Amygdala (tissue), 56 donors: ENCODE measurements at places on chromosomes 5 and 9.
A peak's percentile ranks its signal among the peaks of the same experiment; 100 is the strongest.

- DNase-seq: no peak
These were observed 360.8 kb upstream of the PANK3 start for GRCh38 chr5:168939887-168940544.

- no peak for DNase-seq
These were observed 928.3 kb downstream of the NR2F1-AS1 start for GRCh38 chr5:92652756-92653155.

DNA sequence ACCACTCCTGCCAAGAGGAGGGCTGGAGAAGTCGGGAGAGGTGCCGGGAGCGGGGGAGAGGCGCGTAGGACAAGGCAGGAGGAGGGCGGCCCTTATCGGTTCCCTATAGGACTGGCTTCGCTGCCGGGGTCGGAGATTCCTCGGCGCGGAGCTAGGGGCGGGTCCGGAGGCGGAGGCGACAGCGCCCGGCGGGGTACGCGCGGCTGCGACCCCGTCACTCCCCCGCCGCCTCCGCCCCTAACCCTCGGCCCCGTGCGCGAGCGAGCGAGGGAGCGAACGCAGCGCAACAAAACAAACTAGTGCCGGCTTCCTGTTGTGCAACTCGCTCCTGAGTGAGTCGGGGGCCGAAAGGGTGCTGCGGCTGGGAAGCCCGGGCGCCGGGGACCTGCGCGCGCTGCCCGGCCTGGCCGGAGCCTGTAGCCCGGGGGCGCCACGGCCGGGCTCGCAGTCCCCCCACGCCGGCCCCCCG is 2.0 kb downstream of the GLIS3 start:
- no peak for DNase-seq

- DNase-seq: no peak
These were observed 1.5 kb upstream of the MARCHF3 start for GRCh38 chr5:127031863-127032232.

DNA sequence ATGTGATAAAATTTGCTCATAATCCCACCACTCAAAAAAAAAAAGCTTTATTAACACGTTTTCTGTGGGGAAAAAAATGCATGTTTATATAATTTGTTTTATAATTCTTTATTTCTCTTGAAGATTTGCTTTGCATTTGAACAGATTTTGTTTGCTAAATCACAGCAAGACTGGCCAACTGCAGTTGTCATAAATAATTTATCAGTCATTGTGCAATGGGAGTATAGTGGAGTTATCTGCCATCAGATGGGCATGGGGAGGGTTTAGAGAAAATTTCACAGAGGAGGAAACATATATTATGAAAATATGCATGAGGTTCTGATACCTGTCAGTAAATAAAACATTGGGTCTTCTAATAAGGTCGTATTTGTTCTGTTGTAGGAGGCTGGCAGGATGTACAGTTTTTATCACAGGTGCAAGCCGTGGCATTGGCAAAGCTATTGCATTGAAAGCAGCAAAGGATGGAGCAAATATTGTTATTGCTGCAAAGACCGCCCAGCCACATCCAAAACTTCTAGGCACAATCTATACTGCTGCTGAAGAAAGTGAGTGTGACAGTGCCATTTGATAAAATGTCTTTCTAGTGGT is 23.8 kb downstream of the HSDL2 start:
- DNase-seq: no peak

GRCh38 chr5:53008751-53009150 is 19.6 kb downstream of the ITGA2 start:
- no peak for DNase-seq

GRCh38 chr5:174145821-174146220 is 100.3 kb downstream of the NSG2 start:
- peak; percentile 87 for DNase-seq

DNA sequence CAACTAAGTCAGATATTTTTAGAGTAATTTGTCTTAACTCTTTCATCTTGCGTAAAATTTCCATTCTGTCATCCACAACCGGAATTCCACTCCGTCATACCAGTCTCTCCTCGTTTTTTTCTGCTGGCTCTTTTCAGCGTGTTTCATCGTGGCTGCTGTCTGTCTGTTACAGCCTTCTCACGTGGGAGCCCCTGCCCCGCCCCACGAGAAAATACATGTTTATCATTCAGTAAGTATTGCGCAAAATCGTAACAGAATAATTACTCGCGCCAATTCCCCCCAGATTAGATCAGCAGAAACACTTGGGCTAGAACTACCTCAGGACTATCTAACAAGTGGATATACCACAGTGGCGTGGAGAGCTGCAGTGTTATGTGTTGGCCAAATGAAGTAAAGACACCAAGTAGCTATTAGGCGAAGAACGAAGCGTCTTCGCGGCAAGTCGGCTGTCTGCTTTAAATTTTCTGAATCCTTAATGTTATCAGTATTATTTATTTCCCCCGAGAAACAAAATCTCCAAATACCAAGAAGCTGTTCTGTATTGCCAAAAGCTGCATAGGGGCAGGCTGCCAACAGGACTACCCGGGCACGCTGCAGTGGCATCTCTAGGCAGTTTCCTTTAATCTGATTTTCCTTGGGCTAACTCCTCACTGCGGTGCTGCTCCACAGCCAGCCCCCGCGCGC is 566 bp upstream of the FOCAD start:
- DNase-seq: peak; percentile 40

GRCh38 chr5:176530983-176531901 is 6.0 kb downstream of the RNF44 start:
- DNase-seq: peak; percentile 71

DNA sequence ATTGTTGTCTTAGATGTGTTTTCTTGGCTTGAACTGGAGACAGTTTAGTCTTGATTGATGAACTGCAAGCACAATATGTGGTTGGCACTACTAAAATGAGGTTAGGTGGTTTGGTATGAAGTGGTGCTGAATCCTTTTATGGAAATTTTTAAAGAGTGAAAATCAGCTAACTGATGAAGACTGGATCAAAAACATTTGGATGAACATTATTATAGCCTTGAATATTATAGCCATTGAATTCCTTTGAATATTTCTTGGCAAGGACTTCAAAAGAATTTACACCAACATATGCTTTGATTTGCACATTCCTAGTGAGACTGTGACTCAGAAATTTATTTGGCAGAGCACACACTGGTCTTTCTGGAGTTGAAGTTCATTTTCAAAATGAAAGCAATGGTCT is 318.3 kb downstream of the CHSY3 start:
- no peak for DNase-seq

GRCh38 chr5:26326153-26326759 is 712.1 kb downstream of the CDH9 start:
- DNase-seq: no peak

DNA sequence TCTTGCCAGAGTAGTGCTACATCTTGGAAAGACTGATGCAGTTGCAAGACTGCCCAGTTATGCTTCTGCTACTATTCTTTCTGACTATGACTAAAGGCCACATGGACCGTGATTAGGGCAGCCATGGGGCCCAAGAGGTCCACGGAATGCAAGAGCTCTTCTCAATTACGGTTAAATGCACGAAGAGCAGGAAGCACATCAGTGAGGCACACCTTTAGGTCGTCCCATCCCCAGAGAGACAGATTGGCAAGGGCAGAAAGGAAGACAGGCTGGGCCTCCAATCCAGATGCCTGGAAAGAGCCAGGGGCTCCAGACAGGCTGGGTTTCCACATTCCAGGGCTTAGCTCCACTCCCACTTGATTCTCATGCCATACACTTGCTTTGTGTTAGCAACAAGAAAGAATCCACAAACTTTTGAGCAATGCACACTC is 132.3 kb upstream of the SLIT3 start:
- DNase-seq: no peak

DNA sequence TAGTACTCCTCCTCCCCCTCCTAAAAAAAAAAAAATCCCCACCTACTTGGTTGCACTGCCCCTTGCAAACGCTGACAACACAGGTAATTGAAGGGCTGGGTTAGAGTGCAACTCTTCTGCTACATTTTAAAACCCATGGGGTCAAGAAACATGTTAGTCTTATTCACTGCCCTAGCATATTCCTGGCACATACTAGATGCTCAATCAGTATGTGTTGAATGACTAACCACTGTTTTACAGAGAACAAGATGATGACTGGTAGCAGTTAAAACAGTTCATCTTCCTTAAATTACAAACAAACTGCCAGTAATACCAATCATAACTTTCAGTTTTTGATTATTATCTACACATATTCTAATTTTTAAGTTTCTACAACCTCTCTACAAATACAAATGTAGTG is 124.4 kb downstream of the NFIB start:
- no peak for DNase-seq

- no peak for DNase-seq
These were observed 400.7 kb downstream of the ZSWIM6 start for GRCh38 chr5:61732796-61733195.

- DNase-seq: no peak
These were observed 74.8 kb downstream of the CDK5RAP2 start for GRCh38 chr9:120505186-120505585.

DNA sequence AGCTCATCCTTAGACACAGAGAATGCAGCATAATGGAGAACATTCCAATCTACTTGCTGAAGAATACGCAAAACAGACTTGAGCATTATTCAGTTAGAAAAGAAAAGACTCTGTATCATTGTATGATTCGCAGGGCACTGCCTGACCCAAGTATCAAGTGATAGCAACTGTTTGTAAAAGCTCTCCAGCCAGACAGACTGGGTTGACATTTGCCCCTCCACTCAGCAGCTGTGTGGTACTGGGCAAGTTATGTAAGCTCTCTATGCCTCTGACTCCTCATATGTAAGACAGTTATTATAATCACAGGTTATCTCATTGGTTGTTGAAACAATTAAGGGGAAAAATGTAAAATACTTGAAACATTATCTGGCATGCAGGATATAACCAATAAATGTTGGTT is 505.0 kb downstream of the ELAVL2 start:
- DNase-seq: no peak

- DNase-seq: no peak
These were observed 18.6 kb upstream of the TMEM174 start for GRCh38 chr5:73154208-73155006.

- DNase-seq: no peak
These were observed 203.6 kb downstream of the PIK3R1 start for GRCh38 chr5:68419081-68419636.

GRCh38 chr9:117414220-117414905 is 494 bp downstream of the ASTN2 start:
- peak; percentile 31 for DNase-seq

- DNase-seq: no peak
These were observed 32.8 kb downstream of the VPS13A start for GRCh38 chr9:77210116-77210515.

GRCh38 chr5:75460532-75460931 is 50.9 kb downstream of the CERT1 start:
- DNase-seq: no peak

DNA sequence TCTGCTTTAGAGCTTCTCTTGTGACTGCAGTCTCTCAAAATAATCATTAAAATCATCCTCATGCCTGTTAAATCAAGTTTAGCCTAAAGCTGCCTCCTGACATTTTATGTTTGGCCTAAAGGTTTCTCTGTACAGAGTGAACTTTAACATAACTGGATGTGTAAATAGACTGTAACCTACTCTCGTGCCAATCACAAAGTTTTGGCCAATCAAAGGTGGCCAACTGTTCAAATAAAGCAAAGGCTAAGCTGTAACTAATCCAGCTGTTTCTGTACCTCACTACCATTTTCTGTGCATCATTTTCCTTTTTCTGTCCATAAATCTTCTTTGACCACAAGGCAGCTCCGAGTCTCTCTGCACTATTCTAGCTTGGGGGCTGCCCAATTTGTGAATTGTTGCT is 86.2 kb downstream of the GCNT1 start:
- DNase-seq: no peak

- no peak for DNase-seq
These were observed 109.0 kb downstream of the ATP10B start for GRCh38 chr5:160743027-160743426.

- DNase-seq: no peak
These were observed 145.1 kb upstream of the PHYKPL start for GRCh38 chr5:178377583-178378270.

- no peak for DNase-seq
These were observed 813.8 kb upstream of the DMAC1 start for GRCh38 chr9:8613346-8613825.

GRCh38 chr9:83066771-83067170 is 3.8 kb upstream of the RASEF start:
- DNase-seq: no peak

GRCh38 chr5:108581026-108581425 is 166.7 kb upstream of the FER start:
- DNase-seq: no peak

DNA sequence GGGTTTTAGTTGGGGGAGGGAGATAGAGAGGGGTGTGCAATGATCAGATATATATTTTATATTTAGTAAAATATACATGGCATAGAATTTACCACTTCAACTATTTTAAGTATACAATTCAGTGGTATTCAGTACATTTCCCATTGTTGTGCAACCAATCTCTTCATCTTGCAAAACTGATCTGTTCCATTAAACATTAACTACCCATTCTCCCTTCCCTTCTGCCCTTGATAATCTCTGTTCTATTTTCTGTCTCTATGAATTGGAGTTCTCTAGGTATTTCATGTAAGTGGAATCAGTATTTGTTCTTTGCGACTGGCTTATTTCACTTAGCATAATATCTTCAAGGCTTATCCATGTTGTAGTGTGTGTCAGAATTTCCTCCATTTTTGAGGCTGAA is 38.6 kb downstream of the TGFBI start:
- DNase-seq: no peak

- DNase-seq: no peak
These were observed 222.7 kb downstream of the MAST4 start for GRCh38 chr5:66818935-66819328.

DNA sequence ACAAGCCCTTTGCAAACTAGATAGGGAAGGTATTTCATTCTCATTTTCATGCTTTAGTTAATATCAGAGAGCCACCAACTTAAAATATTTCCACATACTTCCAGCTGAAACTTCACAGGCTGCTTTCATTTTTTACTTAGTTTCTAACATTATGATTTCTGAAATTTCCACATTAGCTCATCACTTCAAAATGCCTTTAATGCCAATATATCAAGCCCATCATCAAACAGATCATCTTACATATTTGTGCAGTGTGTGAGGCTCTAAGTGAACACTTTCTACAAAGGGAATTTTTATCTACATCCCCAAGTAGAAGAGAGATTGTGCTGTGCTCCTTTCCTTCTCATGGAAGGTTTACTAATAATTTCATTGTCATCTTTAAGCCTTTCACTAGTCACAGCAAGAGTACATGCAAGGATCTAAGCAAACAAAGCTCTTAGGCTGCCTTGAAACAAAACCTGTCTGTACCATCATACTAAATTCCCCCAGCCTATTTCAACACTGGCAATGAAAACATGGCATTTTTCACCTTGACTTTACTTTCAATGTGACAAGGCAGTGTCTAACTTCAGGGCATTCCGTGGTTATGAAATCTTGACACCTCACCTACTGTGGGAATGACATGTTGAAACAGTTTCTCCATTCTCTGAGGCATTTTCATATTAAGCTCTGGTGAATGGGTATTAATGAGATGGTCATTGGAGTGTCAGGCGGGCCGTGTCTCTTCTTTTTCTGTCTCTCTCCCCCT is 45.4 kb downstream of the PPP2R2B start:
- DNase-seq: no peak

- no peak for DNase-seq
These were observed 97.5 kb downstream of the DMXL1 start for GRCh38 chr5:119168401-119168800.
